ENCODE measurements at places on chromosomes 12 and 14.

GRCh38 chr12:41512497-41512896, 324.4 kb downstream of the PDZRN4 start:
- no peak for DNase-seq

- peak; percentile 48 for DNase-seq
Observed at GRCh38 chr12:66279123-66279712, 23.1 kb upstream of the HELB start.

DNA sequence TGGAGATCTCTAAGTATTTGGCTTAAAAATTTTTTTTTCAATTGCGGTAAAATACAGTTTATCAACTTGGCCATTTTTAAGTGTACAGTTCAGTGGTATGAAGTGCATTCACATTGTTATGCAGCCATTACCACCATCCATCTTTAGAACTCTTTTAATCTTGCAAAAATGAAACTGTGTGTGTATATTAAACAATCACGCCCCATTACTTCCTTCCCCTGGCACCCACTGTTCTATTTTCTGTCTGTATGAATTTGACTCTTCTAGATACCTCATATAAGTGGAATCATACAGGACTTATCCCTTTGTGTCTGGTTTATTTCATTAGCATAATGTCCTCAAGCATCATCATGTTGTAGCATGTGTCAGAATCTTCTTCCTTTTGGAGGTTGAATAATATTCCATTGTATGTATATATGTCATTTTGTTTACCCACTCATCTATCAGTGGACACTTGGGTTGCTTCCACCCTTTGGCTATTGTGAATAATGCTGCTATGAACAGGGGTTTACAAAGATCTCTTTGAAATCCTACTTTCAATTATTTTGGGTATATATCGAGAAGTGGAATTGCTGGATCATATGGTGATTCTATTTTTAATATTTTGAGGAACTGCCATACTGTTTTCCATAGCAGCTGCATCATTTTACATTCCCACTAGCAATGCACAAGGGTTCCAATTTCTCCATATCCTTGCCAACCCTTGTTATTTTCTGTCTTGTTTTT, 62.9 kb downstream of the SAMD4A start:
- no peak for DNase-seq

DNA sequence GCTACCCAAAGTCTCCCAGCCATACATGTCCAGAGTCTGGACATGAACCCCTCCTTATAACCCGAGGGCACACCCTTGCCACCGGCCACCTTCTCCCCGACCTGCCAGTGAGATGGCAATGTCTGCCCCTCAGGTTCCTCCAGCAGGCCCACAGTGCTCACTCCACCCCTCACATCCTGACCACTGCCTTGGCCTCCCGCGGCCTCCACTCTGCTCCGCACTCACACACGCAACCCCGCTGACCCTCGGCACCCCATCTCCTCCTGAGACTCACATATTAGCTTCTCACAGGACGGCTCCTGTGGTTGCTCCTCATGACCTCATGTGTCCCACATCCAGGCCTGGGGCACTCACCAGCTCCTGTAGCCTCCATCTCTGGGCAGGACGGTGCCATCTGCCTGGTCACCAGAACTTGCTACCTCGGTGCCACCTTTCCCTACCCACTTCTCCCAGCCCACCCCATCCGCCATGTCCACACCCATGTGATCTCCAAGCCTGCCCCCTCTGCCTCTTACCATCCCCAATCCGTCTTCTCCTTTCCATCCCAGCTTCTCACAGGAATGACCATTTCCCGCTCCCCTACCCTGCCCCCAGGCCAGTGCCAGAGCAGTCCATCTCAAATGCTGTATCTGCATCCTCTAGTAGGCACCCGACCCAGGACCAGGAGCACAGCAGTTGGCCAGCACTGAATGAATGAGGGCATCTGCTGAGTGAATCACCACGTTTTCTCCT, 198.6 kb upstream of the DIO3 start:
- no peak for DNase-seq

GRCh38 chr14:64693810-64694165, 10.4 kb upstream of the PLEKHG3 start:
- no peak for DNase-seq

DNA sequence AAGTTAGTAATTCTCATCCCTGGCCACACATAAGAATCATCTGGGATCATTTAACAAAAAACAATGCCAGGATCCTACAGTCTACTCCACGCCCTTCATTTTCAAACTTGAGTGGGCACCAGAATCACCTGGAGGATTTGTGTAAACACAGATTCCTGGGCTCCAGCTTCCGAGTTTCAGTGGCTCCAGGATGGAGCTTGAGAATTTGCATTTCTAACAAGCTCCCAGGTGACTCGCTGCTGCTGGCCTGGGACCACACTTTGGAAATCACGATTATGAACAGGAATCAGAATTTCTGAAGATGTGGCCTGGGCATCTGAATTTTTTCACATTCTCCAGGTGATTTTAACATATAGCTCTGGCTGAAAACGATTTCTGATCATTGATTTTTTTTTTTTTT, 234.8 kb downstream of the CACNA1C start:
- no peak for DNase-seq

DNA sequence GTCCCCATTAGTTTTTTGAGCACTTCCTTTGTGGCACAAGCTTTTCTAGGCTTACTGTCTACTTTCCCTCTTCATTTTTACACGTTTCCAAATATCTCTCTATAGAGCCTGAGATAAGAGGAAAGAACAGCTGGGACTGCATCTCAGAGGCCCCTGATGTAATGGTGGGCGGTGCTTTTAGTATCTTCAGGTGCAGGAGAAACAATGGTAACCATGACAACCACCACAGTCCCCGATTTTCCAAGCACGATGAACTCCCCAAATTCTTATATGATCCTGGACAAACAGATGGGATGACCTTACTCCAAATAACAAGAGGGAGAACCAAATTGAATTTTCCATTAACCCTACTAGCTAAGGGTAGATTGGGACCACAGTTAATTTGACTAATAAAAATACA, 103.3 kb downstream of the AEBP2 start:
- no peak for DNase-seq

- DNase-seq = no peak
Observed at GRCh38 chr12:124020514-124020949, 47.5 kb downstream of the ZNF664 start.

GRCh38 chr12:49871263-49871561, 28.3 kb upstream of the BCDIN3D start:
- no peak for DNase-seq

- DNase-seq = no peak
Observed at GRCh38 chr12:75944097-75944904, 87.3 kb downstream of the PHLDA1 start.

- no peak for DNase-seq
Observed at GRCh38 chr12:85617307-85618091, 218.7 kb downstream of the RASSF9 start.

Measured in GF-D8 (cell line).